ENCODE measurements at places on chromosomes 7 and 10.

DNA sequence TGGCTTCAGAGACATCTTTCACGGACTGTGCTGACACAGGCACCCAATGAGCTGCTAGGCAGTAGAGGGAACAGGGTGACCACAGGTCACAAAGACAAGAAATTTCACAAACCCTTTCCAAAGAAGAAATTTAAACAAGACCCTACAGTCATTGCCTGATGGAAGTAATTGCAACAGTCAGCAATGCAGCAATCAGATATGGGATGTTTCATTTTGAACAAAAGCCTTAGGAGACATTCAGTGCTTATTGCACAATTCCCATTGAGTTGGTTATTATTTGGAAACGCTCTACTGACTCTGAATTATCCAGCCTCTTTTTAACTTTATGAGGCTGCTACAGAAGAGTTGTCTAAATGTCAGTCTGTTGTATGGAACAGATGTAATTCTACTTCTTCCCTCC is 85.5 kb downstream of the ETV1 start:
- DNase-seq, result no peak

DNA sequence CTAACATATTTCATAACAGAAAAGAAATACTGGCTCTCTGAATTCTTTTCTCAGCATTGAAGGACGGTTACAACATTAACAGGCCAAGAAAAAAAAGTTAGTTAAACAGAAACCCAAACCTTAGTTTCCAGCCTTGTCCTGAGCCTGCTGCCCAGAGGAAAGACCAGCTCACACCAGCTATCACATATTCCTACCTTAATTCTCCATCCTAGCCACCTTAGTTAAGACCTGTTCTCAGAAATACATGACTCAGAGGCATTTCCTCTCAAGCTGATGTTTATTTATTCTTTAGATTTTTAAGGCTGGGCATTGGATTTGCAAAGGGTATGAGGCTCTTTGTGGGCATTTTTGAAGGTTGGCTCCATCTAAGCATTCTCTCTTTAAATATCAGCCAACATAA is 34.3 kb upstream of the ADAM12 start:
- DNase-seq, result no peak

GRCh38 chr7:134334408-134334807 is 17.7 kb upstream of the SLC35B4 start:
- DNase-seq, result no peak

- no peak for DNase-seq
Measured at GRCh38 chr10:86779220-86780017, 23.0 kb downstream of the BMPR1A start.

DNA sequence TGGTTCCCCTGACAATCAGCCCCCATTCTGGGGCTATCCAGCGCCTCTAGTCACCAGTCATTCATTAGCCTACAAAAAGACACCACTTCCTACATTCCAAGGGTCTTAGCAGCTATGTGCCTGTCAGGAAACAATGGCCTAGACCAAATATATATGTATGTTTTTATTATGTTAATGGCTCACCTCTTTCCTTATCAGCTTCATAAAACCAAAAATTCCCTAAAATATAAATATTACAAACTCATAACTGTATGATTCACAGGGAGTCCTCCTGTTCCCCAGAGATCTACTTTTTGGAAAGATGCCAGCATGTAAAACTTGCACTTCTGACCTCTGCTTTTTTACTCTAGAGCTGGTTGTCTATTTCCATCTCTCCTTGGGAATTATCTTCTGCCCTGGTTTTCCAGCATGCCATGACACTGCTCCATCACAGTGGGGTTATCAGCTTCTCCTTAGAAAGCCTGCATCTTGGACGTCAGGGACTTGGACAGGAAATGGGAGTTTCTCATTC is 79.2 kb downstream of the ABCA13 start:
- DNase-seq, result no peak

GRCh38 chr10:102426803-102427287 is 5.5 kb downstream of the CUEDC2 start:
- DNase-seq, result no peak

DNA sequence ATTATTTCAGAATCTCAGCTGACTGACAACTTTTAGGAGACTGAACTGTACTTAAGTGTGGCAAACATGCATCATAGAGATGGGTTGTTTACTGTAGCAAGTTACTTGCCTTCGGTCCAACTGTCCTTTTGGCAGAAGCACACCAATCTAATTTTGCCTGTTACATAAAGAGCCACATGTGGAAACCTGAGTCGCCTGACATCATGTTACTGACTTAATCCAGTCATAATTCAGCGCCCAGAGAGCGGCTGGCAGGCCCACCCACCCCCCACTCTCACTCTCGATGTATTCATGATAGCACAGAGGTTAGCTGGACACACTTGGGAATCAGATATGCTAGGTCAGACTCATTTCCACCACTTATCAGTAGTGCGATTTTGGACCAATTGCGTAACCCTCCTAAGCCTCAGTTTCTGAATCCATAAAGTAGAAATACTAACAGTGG is 57.3 kb upstream of the CAPZA2 start:
- DNase-seq, result no peak

DNA sequence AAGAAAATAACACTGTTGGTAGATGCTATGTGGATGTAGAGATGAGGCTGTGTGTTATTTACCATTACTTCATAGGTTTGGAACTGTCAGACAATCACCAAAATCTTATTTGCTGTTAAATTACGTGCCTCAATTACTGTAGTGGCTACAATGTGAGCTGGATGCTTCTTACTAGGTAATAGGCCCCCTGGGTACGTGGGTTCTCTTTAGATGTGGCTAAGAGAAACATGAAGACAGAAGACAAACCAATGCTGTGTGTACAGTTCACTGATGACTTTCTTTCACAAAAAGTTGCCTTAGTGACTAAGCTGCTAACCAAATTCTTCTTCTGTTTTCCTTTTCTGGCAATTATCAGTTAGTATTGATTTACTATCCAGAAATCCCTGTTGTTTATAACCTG is 144.6 kb downstream of the SEMA3E start:
- peak; percentile 15 for DNase-seq

- no peak for DNase-seq
Measured at GRCh38 chr10:62456611-62457101, 82.5 kb downstream of the ZNF365 start.

GRCh38 chr7:131061158-131061557 is 266.5 kb upstream of the MKLN1 start:
- DNase-seq, result no peak

GRCh38 chr10:10946081-10946480 is 71.6 kb upstream of the CELF2 start:
- DNase-seq, result no peak

DNA sequence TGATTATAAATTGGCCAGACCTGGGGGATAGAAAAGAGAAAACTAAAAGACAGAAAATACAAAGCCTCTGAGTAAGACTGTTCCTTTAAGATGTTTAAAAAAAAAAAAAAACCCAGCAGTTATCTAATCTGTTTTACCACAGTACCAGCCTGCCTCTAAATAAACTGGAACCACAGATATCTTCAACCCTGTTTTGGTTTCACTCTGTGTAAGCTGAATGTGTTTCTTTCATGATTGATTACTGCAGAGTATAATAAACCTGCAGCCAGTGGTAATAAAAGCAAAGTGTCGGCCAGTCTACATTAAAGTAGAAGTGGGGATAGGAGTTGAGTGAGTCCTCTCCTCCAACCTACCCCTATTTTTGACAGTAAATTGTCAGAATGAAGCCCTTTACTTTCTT is 40.6 kb downstream of the MGAM2 start:
- no peak for DNase-seq

DNA sequence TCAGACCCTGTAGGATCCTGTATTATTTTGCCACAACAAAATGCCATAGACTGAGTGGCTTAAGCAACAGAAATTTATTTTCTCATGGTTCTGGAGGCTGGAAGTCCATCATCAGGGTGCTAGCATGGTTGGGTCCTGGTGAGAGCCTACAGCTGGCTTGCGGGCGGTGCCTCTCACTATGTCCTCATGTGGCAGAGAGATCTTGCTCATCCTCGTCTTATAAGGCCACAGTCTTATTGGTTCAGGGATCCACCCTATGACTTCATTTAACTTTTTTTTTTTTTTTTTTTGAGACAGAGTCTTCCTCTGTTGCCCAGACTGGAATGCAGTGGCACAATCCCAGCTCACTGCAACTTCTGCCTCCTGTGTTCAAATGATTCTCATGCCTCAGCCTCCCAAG is 90.9 kb downstream of the LSM5 start:
- DNase-seq, result no peak

DNA sequence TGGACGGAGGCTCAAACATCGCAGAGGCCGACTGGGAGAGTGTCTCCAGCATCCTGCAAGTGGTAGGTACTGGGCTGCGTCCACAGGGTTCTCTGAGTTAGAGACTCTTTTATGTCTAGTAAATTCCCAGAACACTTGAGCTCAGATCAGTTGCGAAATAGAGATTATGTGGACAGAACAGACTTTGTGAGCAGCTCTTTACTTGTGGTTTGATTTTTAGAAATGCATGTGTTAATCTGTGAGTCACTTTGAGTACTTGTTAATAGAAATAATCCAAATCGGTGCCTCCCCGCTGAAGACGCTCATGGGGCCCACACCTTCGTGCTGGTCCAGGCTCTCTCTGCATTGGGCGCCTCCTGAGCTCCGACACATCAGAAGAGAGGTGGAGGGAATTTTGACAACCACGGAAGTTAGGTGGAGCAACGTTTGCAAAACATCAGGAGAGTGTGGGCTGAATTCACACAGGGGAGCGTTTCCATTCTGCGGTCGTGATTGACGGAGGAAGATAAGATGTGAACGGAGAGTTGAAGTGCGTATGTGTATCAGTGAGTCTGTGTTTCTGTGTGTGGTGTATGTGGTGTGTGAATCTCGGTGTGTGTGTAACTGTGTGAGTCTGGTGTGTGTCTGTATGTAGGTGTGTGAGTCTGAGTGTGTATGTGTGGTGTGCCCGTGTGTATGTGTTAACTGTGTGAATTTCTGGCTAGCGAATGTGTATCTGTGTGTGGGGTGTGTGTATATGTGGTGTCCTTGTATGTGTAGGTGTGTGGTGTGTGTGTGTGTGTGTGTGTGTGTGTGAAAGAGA is 32.1 kb downstream of the PFKP start:
- DNase-seq, result no peak

- DNase-seq, result no peak
Measured at GRCh38 chr7:33059635-33060034, 2.9 kb downstream of the NT5C3A start.

GRCh38 chr7:1725199-1725690 is 55.2 kb downstream of the ELFN1 start:
- peak; percentile 87 for DNase-seq

DNA sequence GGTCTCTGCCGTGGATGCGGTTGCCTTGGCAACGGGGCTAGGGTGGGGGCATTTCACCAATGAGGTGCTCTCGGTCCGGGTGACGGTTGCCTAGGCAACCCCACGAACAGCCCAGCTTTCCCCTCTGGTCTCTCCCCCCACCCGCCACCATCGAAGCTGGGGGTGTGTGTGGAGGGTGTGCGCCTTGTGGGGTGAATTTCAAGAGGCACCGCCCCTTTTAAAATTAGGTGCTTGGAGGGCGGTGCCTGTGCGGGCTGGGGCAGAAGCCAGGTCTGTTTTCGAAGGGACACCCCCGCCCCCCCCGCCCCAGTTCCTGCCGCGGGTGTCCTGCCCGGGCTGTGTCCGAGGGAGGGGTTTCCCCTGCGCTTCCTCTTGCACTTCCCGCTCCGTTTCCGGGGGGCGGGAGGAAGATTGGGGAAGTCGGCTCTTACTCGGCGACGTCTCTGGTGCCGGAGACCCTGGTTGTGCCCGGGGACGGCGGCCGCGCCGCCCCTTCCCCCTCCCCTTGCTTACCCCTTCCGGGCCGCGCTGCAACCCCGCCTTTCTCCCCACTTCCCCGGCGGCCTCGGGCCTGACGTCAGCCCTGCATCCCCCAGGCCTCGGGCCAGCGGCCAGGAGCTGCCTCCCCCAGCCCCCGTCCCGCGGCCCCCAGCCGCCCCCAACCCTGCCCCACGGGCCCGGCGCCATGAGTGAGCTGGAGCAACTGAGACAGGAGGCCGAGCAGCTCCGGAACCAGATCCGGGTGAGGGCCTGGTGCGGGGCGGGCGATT is 2.2 kb downstream of the GNB2 start:
- DNase-seq, result peak; percentile 72

DNA sequence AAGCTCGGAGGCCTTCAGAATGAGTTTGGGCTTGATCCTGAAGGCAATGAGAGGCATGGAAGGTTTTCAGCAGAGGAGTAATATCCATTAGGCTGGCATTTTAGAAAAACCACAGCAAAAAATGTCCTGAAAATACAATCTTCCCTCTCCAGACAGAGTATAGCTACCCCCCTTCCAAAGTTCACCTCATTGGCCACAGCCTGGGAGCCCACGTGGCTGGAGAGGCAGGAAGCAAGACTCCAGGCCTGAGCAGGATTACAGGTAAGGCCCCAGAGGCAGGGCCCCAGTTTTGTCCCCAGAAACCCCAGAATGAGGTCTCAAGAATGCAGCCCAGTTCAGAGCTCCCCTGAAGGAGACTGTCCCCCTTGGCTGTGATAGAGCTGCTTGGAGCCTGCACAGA is 5.3 kb downstream of the PNLIPRP1 start:
- no peak for DNase-seq

DNA sequence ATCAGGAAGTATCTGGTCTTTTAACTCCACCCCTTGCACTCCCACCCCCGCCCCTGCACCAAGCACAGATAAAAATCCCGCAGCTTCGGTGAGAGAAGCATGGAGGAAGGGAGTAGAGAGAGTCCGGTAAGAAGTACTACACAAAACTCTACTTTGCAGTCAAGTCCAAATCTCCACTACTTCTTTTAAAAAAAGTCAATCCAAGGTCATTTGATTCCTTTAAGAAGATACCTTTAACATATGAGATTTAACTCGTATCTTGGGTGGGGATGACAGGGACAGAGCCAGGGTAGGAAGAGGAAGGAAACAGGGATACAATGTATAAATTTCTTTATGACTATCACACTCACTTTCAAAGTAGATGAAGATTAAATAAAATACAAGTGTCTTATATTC is 132.1 kb downstream of the NRBF2 start:
- no peak for DNase-seq

DNA sequence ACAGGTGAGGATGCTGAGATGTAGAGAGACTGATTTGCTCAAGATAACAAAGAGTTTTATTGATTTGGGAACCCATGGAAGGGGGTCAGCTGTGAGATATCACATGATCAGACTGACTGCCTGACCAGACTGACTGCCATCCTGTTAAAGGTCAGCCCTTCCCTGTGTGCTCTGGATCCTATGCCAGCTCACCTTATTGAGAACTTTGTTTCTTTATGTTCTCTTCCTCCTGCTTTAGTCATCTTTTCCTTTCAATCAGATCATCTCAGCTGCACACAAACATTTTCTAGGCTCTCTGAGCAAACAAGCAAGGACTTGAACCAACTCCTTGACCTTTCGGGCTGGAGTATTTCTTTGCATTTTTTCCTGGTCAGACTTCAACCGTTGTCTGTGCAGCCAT is 50.0 kb upstream of the MTPN start:
- no peak for DNase-seq
